ENCODE measurements at places on chromosomes 6 and 20.

GRCh38 chr20:52652271-52652670 lies 319.9 kb upstream of the TSHZ2 start:
- no peak for DNase-seq

DNA sequence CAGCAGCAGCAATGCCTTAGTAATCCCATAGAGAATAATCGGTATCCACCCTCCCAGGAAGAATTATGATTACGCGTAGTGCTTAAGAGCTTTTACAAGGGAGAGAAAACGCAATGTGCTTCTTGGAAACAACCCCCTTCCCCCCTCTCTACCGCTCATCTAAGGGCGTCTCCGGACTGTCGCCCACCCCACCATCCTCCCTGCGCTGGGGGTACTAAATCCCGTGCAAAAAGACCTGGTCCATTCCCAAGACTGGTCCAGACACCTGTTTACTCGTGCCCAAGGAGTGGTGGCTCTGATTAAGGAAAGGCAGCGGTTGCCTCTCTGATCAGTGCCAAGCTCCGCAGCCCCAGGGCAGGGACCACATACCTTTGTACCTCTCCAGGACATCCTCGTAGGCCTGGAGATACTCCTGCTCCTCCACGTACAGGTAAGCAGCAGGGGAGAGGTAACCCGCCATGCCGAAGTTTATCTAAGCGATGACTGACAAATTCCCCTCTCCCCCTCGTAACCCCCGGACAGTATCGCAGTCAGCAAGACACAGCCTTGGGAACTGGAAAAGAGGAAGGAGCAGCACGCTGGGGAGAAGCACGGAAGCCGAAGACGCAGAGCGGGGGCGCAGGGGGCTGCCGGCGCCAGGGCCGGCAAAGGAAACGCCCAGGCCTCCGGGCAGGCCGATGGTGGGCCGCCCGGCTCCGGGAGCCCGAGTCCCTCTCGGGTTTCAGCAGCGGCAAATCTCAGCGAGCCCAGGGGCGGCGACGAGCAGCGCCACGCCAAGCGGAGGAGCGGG lies 112.0 kb upstream of the BEND6 start:
- peak; percentile 39 for DNase-seq

DNA sequence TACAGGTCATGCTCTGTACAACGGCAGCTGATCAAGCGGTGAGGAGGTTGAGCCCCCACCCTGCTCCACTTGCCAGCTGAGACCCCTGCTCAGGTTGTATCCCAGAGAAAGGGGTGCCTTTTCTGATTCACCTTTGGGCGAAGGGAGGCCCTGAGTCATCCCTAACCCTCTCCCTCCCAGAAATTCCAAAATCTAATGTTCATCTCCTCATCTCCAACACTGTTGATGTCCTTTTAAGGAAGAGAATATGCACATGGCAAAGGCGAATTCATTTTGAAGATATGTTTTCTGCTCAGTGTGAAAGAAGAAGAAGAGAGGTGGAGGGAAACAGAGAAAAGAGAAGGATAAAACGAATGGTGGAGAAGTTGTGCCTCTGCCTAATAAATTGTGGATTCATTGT lies 120.5 kb downstream of the SCML4 start:
- no peak for DNase-seq

- DNase-seq = no peak
Measured at GRCh38 chr6:11459079-11459610, 78.4 kb upstream of the TMEM170B start.

DNA sequence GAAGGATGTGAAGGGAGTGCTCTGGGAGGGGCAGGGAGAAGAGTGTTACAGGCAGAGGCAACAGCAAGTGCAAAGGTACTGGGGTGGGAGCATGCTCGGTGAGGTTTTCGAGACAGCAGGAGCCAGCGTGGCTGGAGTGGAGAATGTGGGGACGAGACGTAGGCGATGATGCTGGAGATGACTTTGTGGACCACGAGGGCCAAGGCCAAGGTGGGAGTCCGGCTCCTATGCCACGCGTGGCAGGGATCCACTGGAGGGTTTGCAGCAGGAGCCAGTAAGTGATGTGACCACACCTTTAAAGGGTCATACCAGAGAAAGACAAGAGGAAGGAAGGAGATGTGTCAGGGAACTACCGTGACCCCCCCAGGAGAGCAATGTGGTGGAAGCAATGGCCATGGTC lies 7.3 kb downstream of the PTGIS start:
- no peak for DNase-seq

DNA sequence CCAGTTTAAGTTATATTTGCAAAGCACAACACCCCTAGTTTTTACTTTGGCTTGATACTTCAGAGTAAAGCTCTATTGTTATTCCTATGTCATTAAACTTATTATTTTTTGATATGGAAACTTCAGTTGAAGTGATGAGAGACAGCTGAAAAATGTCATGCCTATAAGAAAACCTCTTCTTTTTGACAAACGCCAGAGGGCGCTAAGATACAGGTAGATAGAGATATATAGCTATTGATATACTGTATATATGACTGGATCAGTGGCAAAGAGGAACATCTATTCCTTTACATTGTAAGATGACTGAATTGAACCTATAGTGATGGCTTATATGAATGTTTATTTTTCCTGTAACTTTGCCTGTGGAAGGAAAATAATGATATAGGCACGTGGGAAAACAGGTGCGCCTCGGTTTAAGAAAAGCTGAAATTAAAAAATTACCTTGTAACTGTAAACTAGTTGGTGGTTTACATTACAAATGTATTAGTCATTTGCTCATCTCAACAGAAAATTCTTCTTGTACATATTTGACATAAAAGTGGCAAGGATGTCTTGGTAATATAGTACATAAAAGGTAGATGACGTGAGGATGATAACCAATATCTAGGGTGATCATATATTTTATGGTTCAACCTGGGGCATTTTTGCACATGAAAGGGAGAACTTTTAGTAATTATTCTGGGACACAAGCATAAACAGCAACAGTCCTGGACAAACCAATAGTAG lies 74.1 kb downstream of the LAMA4 start:
- DNase-seq = peak; percentile 73

- no peak for DNase-seq
Measured at GRCh38 chr20:3698591-3699001, 13.8 kb downstream of the SIGLEC1 start.

GRCh38 chr6:41374618-41375590 lies 39.5 kb downstream of the NCR2 start:
- DNase-seq = no peak
